ENCODE measurements at places on chromosomes 7 and 10. TPM values are rescaled to one million over a fixed set of nuclear protein-coding genes. Genes with fewer than 3 reads are reported as not detected.

DNA sequence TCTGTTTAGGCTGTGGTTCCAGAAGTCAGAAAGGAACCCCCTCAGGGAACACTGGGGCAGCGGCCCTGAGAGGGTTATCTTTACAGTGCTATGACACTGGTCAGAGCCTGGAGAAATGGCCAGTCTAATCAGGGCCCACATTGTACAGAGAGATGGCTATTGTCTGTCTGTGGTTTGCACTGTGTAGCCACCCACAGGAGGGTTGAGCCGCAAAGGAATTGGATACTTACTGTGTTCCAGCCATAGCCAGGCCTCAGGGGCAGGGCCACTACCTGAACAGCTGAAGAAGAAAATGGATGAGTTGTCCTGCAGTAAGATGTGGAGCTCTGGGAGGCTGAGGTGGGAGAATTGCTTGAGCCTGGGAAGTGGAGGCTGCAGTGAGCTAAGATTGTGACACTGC is 47.5 kb upstream of the PODXL start:
- DNase-seq: no peak

- no peak for DNase-seq
Measured at GRCh38 chr10:118563373-118563890, 32.0 kb downstream of the PRLHR start.

DNA sequence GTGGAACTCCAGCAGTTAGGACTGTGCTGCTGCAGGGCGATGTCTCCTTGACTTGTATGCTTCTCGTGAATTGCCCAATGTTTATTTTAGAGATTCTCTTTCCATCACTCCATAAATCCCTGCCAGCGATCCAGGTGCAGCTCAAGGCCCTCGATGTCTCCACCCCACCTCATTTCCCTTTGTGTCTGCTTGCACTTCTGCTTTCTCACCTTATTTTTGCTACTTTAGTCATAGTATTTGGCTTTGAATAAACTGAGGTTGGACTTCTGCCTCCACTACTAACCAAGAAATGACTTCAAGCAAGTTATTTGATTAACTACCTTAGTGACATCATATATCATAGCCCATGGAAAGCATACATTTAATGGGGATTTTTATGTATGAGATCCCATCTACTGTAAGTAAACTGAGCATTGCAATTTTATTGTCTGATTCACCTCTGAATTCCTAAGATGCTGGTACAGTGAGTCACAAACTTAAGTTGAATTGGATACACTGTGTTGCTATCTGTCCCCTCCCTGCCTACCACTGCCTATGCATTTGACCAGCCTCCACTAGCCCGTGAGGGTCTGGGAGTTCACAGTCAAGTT is 255.8 kb downstream of the ABCA13 start:
- DNase-seq: no peak

DNA sequence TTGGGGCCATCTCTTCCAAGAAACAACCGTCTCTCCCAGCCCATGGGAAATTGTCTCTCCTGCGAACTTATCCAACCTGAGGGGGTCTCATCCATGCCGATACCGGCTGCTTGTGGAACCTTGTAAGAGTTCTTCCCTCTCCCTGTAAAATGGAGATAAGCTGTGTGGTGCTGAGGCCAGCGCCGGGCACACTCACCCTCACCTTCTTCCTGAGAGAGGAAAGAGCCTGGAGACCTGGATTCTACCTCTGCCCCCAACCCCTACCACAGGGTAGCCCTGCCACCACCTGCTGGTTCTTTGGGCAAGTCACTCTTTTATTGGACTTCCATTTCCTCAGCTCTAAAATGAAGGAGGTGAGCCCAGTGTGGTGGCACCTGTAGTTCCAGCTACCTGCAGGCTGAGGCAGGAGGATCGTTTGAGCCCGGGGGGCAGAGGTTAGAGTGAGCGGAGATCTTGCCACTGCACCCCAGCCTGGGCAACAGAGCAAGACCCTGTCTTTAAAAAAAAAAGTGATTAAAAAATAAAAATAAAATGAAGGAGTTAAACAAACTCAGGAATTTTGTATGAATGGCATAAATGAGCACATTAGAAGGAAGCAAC is 38.4 kb upstream of the PSAP start:
- no peak for DNase-seq

DNA sequence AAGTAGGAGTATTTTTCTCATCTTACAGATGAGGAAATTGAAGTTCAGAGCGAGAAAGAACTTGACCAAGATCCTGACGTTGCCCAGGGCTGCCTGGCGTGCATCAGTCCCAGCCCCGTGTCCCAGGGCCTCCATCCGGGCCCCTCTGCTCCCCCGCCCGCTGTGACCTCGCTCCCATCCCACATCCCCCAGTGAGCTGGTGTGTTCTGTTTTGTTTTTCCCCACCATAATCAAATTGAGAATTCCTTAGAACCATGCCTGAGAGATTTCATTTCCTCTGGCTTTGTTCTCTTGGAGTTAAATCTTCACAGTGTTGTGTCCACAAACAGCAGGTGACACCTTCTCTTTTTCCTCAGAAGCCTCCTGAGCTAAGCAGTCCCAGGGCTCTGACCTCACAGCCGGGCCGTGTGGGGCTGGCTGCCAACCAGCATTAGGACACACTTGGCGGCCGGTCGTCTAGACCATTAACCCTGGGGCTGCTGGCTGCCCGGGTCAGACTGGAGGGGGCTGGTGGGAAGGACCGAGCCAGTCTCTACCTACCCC is 44.3 kb downstream of the PFKP start:
- no peak for DNase-seq

DNA sequence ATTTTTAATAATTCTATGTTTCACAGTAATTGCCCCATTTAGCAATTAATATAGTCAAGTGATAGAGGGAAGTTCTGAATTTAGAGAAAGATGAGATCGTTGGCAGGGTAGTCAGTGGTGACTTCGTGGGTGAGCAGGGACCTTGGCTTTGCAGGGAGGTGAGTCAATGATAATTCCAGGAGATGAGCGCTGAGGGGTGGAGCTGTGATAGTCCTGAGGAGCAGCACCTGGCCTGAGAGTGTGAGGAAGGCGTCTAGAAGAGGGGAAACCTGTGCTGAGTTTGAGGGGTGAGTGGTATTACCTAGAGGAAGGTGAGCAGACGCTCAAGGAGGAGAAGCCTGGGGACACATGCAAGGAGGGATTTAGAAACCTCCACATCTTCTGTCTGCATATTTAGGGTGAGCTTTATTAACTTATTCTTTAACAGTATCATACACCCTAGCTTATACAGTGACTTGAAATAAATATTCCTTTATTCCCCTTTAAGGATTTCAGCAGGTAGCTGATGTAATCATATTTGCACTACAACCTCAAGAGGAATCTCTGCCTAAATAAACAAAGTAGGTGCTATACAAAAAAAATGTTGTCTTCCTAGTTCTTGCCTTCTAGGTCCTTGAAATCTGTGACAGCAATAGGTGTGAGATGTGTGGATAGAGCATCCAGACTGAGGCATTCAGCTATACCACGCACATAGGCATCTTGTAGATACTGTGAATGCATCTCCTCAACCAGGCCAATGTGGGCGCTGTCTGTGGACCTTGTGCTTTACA is 2.1 kb upstream of the TRIL start:
- DNase-seq: no peak

GRCh38 chr7:114588506-114588905 is 173.9 kb downstream of the FOXP2 start:
- DNase-seq: no peak

GRCh38 chr10:61786728-61787127 is 114.8 kb upstream of the ARID5B start:
- peak; percentile 53 for DNase-seq

DNA sequence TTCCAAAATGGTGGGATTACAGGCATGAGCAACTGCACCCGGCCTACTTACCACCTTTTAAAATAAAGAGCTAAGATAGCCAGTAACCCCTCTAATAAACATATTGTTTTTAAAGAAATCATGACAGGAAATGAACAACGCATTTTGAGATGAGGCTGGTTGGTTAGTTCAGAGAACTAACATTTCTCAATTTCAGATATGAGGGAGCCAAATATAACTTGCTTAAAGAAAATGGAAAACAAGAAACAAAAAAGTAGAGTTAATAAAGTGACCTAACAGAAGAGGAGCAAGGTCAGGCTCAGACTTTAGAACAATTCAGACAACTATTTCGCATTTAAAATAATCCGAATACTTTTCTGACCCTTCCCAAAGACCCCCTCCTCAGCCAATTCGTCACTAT is 254.9 kb upstream of the PHF14 start:
- no peak for DNase-seq

- DNase-seq: no peak
Measured at GRCh38 chr7:123539871-123540270, 5.5 kb upstream of the IQUB start.

GRCh38 chr10:99360934-99361333 is 31.8 kb downstream of the CNNM1 start:
- DNase-seq: no peak

GRCh38 chr7:159061674-159062212 is 82.9 kb downstream of the VIPR2 start:
- DNase-seq: peak; percentile 58

DNA sequence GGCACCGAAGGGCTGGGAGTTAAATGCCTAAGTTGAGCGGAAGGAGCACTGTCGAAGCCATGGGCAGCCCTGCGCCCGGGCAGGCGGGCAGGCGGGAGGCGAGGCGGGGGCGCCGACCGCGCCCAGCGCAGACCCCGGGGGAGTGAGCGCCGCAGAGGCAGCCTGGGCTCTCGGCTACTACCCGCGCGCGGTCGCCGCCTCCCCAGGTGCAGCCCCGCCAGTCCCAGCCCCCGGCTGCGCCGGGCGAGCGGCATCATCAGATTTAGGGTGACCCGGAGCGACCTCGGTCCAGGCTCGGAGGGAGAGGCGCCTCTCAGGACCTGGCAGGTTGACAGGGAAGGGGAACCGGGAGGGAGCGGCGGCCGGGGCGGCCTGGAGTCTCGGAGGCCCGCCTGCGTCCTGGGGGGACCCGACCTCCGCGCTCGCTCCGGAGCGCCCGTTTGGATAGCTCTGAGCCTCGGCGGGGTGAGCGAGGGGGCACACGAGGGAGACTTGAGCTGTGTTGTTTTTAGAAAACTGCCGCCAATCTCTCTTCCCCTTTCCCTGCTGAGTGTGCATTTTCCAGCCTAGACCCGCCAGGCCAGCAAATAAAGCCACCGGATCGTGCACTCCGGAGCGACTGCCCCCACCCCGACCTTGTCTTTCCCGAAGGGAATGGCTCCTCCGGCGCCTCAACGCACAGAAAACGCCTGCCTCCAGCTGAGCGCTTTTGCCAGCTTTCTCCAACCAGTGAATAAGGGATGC is 2.3 kb upstream of the NRP1 start:
- peak; percentile 52 for DNase-seq

DNA sequence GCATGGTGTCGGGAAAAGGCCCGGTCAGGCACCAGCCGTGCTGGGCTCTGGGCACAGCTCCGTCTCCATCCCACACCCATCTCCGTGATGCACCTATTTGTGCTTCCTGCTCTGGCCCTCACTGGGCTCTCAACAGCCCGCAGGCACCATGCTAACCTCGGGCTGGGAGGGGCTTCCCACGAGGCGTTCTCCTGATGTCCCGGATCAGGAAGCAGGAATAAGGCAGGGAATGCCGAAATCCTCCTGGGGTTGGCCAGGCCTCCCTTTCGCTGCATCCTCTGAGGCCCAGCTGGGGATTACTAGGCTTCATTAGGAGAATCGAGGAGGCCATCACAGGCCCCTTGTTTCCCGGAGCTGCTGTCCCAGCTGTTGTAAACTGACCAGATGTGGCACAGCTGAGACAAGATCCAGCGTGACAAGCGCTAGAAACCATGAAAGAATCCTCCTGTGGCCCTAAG is 72.0 kb downstream of the FAM53B start:
- no peak for DNase-seq

DNA sequence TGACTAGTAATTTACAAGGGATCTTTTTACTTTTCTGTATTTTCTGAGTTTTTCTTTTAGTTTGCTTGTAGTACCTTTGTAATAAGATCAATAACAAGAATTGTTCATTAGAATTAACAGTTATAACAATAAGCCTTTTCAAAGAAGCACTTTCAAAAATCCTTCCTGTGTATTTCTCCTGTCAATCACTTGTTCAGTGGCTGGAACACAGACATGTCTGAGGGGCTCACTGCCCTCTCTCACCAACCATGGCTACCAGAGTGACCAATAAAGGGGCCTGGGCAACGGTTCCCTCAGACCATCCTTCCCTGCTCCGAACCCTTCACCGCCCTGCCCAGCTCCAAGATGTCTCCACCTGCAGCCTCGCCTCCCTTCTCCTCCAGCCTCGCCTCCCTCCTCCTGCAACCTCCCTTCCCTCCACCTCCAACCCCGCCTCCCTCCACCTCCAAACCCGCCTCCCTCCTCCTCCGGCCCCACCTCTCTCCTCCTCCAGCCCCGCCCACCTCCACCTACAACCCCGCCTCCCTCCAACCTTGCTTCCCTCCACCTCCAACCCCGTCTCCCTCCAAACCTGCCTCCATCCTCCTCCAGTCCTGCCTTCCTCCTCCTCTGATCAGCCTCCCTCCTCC is 353.4 kb downstream of the TNS3 start:
- DNase-seq: peak; percentile 88

- DNase-seq: peak; percentile 54
Measured at GRCh38 chr7:132030086-132030568, 473.7 kb upstream of the PODXL start.

DNA sequence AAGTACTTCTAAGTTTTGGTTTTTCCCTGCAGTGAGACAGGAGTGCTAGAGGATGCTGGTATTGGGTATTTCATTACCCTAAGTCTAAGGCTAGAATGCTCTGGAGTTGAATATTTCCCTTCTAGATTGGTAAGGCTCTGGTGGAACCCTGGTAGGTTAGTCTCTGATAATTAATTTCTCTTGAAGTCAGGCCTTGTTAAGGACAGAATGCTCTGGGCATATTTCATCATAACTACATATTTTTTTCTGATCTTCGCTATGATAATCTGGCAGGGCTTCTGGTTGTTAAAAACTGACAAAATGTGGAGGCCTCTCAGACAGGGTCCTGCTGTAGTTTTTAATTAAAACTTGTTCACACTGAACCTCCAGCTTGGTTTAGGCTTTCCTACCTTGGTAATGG is 83.8 kb downstream of the CDK13 start:
- DNase-seq: no peak

GRCh38 chr7:155998328-155998691 is 186.0 kb upstream of the SHH start:
- no peak for DNase-seq

Gene GCC1
- 26.6 TPM for total RNA-seq

Gene HMX2
- total RNA-seq: 1.3 TPM

Gene RARRES2
- total RNA-seq: 11.8 TPM

Gene ZNF33B
- 3.4 TPM for total RNA-seq

Gene FAM13C
- 0.46 TPM for total RNA-seq

Gene PPP1R3A
- not detected for total RNA-seq

Gene NFKB2
- 44.0 TPM for total RNA-seq

Gene ZNF853
- total RNA-seq: 0.86 TPM

Gene VWC2
- total RNA-seq: not detected

Gene SPDYE5
- not detected for total RNA-seq
